CD4-positive, alpha-beta T cell treated with Interleukin-4 for 4 hours (primary cell): ENCODE measurements at places on chromosomes 1 and 21.

DNA sequence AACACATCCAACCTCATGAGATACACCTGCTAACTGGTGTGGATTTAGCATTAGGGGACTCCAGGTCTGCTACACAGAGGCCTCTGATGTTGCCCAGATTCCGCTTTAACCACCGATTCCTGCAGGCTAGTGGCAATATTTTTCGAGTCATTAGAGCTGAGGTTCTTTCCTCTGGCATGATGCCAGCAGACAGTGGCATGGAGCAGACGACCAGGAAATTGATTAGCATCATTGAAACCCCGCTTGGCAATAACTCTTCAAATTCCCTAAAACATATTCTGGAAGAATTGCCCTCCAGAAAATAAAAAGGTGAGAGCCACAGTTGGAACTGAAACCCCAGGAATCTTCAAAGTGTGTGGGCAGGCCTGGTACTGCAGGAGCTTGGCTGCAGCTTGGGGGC, 28.4 kb upstream of the ETV3 start:
- DNase-seq = no peak

- DNase-seq = no peak
Measured at GRCh38 chr1:77866296-77866695, 22.1 kb upstream of the NEXN start.

- DNase-seq = no peak
Measured at GRCh38 chr1:184806296-184806721, 51.7 kb upstream of the EDEM3 start.

DNA sequence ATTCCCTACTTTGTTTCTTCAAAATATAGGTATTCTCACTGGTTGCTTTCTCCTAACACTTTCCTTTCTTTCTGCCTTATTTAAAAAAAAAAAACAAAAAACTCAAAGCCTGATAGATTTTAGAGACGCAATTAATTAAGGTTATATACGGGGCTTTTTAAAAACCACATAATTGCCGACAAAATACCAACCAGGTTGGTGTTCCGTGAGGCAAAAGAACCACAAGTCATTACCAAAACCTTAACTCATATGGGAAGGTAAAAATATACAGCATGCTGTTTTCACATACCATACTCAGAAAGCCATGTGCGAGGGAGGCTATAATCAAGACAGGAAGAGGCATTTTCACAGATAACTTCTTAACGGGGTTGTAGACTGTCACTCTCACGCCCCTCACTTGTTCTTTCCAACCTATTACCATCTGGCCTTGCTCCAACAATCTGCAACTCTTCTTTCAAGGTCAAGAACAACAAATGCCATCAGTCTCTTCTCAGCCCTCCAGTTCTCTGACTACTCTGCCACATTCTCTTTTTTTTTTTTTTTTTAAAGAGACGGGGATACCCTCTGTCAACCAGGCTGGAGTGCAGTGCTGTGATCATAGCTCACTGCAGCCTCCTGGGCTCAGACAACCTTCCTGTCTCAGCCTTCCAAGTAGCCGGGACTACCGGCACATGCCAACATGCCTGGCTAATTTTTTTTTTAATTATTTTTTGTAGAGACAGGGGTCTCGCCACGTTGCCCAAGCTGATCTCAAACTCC, 102.6 kb downstream of the APP start:
- DNase-seq = no peak

- no peak for DNase-seq
Measured at GRCh38 chr1:222375701-222376100, 172.2 kb downstream of the HHIPL2 start.

DNA sequence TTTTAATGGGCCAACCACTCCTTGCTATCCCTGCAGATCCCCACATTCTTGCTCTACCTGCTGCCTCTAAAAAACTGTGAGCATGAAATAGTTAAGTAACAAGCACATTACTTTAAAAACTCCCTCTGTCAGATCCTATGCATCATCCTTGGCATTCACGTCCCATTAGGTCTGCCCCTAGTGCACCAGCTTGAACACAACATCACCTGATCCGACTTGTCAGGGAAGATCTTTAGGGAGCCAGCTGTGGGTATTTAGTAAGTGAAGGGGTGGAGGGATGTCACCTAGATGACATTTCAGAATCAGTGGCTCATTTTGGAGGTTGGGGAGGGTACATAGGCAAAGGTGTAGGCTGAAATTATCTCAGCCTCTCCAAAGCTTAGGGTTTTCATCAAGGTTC, 33.5 kb downstream of the RXRG start:
- no peak for DNase-seq

- no peak for DNase-seq
Measured at GRCh38 chr1:230456478-230456877, 30.3 kb upstream of the PGBD5 start.

DNA sequence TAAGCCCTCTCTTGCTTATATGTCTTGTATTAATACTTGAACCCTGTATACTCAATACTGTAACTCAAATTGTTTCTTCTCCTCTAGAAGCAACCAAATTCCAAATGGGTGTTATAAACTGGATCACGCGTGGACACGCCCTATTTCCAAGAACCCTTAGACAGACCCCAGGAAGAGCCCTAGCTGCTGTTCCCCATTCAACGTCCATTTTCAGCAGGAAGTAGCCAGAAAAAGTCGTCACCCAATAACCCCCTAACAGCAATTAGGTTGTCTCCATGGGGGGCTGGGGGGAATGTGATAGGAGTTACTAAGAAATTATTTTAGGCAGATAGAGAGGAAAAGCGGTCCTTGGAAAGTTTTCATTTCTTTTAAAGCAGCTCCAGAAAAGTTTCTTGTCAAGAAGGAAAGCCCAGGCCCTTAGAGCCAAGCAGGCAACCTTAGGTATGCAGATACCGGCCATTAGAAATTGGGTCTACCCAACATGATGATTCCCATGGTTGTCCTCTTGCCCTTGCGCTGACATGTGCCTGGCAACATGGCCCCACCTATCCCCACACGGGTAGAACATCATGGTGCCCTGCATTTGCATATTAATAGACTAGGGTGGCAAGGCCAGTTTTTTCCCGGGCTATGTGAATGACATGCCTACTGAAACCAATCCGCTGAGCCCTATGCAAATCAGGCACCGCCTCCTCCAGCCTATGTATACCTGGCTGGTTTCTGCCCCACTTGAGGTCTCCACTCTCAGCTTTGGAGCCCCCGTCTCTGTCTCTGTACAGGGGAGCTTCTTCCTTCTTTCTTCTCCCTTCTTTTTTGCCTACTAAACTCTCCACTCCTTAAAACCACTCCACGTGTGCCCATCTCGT, 4.0 kb upstream of the CD46 start:
- no peak for DNase-seq

GRCh38 chr1:192190066-192190465, 31.8 kb downstream of the RGS18 start:
- DNase-seq = no peak

DNA sequence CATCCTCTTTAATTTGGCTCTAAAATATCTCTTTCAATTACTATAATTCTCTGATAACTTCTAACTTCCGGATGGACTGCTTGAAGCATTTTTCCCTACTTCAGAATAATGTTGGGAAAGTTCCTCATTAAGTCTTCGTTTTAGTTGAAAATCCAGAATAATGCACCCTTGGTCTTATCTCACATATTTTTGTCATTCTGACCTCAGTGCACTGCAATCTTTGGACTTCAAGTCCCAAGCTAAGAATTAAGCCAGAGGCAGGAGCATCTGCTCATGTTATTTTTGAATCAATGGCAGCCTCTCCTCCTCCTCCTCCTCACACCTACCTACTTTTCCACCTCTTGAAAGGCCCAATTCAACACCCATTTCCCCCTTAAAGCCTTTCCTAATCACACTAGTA, 169.8 kb downstream of the CYYR1 start:
- no peak for DNase-seq

GRCh38 chr1:17933971-17934370, 173.6 kb upstream of the IGSF21 start:
- no peak for DNase-seq
